GM23248 (cell line): ENCODE measurements at places on chromosomes 1 and 21. TPM values are rescaled to one million over a fixed set of nuclear protein-coding genes. Genes with fewer than 3 reads are reported as not detected.
A peak's percentile ranks its signal among the peaks of the same experiment; 100 is the strongest.

Gene RNPC3
- 4.4 TPM in 2 replicates for total RNA-seq

DNA sequence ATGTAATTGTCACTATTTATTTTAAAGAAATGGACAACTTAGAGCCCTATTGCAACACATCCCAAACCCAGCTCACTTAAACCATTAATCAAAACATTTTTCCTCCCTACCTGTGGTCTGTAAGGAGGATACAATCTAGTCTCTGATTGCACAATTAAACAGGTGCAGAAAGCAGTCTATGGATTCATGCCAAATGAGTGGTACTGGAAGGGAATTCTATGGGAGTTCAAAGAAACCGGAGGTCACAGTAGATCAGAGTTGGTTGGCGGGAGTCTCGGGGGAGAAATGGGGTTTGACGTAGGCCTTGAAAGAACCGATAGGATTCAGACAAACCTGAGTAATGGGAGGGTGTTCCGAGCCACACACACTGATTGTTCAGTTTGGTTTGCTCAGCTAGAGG is 314.9 kb downstream of the KIF26B start:
- no peak overlapping the region for H3K4me3 ChIP-seq
- H3K27me3 ChIP-seq, result no peaks in the 10 kb centered on the region
- peaks cover 2% of the 10 kb centered on the region; the same call in 1 of the 2 replicates for H3K4me1 ChIP-seq

DNA sequence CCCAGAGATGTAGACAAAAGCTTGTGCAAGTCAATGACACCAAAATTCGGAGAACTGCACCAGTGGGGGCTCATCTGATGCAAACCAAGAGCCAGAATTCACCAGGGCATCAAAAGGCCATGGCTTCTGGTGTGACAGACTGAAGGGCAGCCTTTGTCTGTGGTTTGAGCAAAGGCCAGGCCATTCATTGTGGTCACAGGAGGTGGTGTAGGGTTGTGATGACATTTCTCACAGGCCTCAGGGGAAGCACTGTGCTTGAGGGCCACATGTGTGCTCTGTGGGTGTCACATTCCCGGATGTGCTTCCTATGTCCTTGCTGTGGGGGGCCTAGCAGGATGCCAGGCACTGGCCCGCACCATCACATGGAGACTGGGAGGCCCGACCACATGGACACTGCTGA is 22.5 kb upstream of the KCNE1 start:
- peak; percentile 50 for DNase-seq
- H3K27me3 ChIP-seq, result no peaks in the 10 kb centered on the region
- peaks cover 39% of the 10 kb centered on the region for H3K4me1 ChIP-seq
- no peak overlapping the region for H3K4me3 ChIP-seq

GRCh38 chr1:214337015-214337414 is 56.1 kb downstream of the SMYD2 start:
- H3K27me3 ChIP-seq, result no peaks in the 10 kb centered on the region
- no peak for DNase-seq
- H3K27ac ChIP-seq, result peak overlapping the region; percentile 54
- no peak overlapping the region for H3K4me3 ChIP-seq

- no peak overlapping the region for H3K27ac ChIP-seq
- no peaks in the 10 kb centered on the region for H3K27me3 ChIP-seq
- H3K4me1 ChIP-seq, result peaks cover 5% of the 10 kb centered on the region
Measured at GRCh38 chr1:152683846-152684245, 2.1 kb upstream of the LCE2B start.

DNA sequence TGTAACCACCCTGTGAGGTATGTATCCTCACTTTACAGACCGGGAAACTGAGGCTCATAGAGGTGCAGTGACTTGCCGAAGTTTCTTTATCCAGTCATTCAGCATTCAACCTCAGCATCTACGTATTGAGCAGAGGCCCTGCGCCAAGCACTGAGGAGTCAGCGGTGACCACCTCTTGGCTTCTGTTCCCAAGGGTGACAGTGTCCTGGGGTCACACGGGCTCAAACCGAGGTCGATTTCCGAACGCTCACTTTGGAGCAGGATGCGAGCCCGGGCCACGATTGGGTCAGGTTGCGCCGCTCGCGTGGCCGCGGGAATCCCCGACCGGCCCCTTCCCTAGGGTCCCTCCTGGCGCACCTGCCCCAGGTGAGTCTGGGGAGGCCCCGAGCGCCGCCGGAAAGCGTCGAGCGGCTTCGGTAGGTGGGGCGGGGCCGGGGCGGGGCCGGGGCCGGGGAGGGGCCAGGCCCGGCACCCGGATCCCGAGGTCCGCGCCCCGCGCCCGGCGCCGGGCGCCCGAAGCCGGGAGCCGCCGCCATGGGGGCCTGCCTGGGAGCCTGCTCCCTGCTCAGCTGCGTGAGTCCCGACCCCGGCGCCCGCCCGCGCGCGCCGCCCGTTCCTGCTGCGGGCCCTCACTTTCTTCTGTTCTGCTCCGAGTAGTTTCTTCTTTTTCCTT is at the start of gene SERINC2:
Gene SERINC2, plus strand, starts transcription at position 482 of the 673 bp plus-strand sequence. Its CDS starts 53 bp downstream, at position 535.
- peak within 1 kb of the TSS; percentile 88 for H3K4me3 ChIP-seq
- H3K27ac ChIP-seq, result no peak within 1 kb of the TSS
- peaks cover 25% of the 10 kb centered on the region for H3K4me1 ChIP-seq
- no peaks in the 10 kb centered on the region for H3K36me3 ChIP-seq
- peak; percentile 54 for DNase-seq
- H3K27me3 ChIP-seq, result no peaks in the 10 kb centered on the region

DNA sequence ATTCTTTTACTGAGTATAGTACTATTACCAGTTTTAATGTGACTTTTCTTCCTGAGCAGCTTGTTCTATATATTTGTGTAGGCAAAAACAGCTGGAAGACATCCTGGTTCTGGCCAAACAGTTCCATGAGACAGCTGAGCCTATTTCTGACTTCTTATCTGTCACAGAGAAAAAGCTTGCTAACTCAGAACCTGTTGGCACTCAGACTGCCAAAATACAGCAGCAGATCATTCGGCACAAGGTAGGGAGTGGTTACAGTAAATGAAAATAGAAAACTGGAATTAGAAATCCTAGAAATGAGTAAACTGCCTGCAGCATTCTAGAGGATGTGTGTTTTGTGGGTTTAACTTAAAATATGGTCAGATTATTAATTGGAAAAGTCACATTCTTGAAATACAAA is 64.1 kb upstream of the BMP8A start:
- H3K4me3 ChIP-seq, result no peak overlapping the region
- H3K27ac ChIP-seq, result no peak overlapping the region
- no peaks in the 10 kb centered on the region for H3K4me1 ChIP-seq
